ENCODE measurements at places on chromosomes 6 and 20.

- peaks cover 53% of the 10 kb centered on the region for H3K27me3 ChIP-seq
- peak overlapping the region; percentile 47 for H3K27ac ChIP-seq
- peaks cover 6% of the 10 kb centered on the region for H3K4me1 ChIP-seq
These were observed 343 bp downstream of the SNAP91 start for GRCh38 chr6:83708546-83708969.

DNA sequence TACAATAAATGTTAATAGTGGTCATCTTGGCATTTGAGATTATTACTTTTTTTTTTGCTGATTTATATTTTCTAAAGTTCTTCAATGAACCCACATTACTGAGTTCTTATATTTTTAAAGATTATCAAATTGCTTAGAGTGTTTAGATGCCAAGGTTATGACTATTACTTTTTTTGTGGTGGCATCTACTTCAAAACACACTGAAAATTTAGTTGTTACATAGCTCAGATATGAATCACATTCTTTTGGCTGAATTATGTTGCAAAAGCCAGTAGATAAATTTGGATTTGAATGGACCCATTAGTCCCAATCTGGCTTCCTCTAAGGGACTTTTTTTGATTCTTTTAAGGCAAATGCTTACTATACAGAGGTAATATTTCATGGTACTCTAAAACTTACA lies 8.9 kb downstream of the UTRN start:
- H3K27ac ChIP-seq: no peak overlapping the region
- no peak overlapping the region for H3K4me3 ChIP-seq
- DNase-seq: no peak
- peaks cover 34% of the 10 kb centered on the region for H3K36me3 ChIP-seq
- H3K4me1 ChIP-seq: peaks cover 34% of the 10 kb centered on the region
- H3K27me3 ChIP-seq: no peaks in the 10 kb centered on the region

DNA sequence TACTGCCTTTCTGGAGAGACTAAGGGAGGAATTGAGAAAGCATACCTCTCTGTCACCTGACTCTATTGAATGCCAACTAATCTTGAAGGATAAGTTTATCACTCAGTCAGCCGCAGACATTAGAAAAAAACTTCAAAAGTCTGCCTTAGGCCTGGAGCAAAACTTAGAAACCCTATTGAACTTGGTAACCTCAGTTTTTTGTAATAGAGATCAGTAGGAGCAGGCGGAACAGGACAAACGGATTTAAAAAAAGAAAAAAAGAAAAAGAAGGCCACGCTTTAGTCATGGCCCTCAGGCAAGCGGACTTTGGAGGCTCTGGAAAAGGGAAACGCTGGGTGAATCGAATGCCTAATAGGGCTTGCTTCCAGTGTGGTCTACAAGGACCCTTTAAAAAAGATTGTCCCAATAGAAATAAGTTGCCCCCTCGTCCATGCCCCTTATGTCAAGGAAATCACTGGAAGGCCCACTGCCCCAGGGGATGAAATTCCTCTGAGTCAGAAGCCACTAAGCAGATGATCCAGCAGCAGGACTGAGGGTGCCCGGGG lies 43.1 kb upstream of the RNF182 start:
- H3K4me1 ChIP-seq: no peaks in the 10 kb centered on the region
- H3K36me3 ChIP-seq: no peaks in the 10 kb centered on the region
- no peak for DNase-seq

DNA sequence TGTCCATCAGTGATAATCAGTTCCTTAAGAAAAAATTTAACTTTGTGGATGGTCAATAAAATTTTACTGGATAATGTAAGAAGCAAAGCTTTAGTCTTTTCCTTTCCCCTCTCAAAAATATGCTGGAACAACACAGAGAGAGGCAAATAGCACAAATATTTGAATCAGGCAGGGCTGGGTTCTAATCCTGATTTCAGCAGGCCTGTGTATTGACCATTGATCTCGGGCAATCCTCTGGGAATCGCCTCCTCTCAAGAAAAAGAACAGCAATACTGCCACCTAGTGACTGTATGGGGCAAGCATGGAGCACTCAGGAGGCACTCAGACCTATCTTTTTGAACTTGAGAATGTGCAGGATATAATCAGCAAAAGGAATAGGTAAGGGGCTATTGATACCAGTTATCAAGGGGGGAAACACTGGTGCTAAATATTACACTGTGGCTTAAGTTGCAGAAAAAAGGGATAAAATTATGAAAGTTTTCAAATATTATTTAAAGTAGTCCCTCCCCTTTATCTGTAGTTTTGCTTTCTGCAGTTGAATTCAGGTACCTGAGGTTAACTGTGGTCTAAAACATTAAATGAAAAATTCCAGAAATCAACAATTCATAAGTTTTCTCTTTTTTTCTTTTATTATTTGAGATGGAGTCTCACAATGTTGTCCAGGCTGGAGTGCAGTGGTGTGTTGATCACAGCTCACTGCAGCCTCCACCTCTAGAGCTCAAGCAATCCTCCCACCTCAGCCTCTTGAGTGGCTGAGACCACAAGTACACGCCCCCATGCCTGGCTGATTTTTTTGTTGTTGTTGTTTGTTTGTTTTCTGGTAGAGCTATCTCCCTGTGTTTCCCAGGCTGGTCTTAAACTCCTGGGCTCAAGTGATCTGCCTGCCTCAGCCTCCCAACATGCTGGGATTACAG lies 91.8 kb upstream of the NHSL1 start:
- no peaks in the 10 kb centered on the region for H3K27me3 ChIP-seq
- DNase-seq: no peak
- no peaks in the 10 kb centered on the region for H3K36me3 ChIP-seq
- no peak overlapping the region for H3K4me3 ChIP-seq

- DNase-seq: no peak
- H3K36me3 ChIP-seq: no peaks in the 10 kb centered on the region
- H3K4me1 ChIP-seq: no peaks in the 10 kb centered on the region
- no peak overlapping the region for H3K27ac ChIP-seq
These were observed 166.1 kb upstream of the OLIG3 start for GRCh38 chr6:137660296-137660731.

- no peaks in the 10 kb centered on the region for H3K4me1 ChIP-seq
- no peaks in the 10 kb centered on the region for H3K36me3 ChIP-seq
- no peak for DNase-seq
- no peak overlapping the region for H3K4me3 ChIP-seq
These were observed 216.0 kb upstream of the SSTR4 start for GRCh38 chr20:22819112-22819511.

DNA sequence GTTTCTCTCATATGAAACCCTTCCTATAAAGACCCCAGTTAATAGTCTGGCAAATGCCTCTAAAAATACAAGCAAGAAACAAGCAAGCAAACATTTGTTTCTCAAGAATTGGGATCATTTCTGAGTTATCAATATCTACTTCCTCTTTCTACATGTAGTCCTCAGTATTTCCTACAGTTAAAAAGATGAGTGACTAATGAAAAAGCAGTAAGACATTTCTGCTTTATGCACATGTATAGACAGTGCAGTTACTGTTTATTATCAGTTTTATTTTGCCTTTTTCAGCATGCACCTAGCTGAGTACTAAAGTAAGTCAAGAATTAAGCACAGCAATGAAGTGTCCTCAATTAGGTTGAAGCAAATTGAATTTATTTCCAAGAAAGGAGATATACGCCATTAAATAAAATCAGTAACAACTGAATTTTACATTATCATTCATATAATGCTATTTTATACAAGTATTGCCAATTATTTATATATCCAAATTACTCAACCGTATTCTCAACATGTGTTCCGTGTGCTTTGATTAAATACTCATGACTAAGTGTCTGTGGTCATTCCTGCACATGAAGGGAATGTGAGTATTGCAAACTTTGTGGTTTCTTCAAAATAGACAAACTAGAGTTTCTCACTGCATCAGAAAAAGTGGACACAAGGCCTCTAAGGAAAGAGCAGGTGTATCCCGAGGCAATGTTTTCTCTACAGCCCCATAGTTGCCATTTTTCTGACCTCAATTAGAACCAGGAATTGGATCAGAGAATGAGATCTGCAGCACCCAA lies 159.3 kb upstream of the MARCKS start:
- no peaks in the 10 kb centered on the region for H3K27me3 ChIP-seq
- H3K4me1 ChIP-seq: no peaks in the 10 kb centered on the region
